ENCODE measurements at places on chromosomes 2 and 18.

DNA sequence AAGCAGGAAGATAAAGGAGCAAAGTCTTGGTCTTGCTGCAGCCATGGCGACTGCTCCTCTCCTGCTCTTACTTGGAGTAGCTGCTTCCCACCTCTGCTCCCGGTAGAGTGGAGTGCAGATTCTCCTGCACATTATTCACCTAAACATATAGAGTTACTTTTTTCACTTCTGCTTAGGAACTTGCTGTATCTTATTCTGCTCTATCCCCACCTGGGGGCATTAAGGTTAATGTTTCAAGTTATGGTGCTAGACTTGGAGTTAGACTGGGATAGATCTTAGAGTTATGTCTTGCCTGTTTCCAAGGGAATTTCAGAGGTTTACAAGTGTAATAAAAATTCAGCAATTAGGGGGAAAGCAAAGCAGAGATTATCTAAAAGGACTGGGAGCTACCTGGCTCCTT is 144.2 kb downstream of the SETBP1 start:
- DNase-seq, result no peak

- peak; percentile 89 for DNase-seq
Measured at GRCh38 chr18:45254709-45255082, 360.6 kb upstream of the SLC14A2 start.

DNA sequence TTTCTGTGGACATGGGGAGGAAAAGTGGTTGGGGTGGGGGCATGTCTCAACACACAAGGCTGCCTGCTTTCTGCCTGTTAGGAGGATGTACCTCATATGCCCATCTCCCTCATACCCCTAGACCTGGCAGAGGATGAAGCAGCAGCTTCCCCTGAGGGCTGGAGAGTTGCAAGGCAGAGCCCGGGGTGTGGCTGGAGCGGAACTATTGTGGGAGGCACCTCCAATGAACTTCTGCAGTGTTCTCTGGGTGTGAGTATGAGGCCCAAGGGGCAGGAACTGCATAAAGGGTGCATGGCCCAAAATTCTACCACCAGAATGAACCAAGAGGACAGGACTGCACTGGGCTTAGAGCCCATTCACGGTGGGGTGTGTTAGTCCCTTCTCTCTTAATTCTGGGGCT is 296.3 kb upstream of the SIX2 start:
- no peak for DNase-seq

- DNase-seq, result no peak
Measured at GRCh38 chr2:42908518-42909200, 116.3 kb upstream of the HAAO start.

DNA sequence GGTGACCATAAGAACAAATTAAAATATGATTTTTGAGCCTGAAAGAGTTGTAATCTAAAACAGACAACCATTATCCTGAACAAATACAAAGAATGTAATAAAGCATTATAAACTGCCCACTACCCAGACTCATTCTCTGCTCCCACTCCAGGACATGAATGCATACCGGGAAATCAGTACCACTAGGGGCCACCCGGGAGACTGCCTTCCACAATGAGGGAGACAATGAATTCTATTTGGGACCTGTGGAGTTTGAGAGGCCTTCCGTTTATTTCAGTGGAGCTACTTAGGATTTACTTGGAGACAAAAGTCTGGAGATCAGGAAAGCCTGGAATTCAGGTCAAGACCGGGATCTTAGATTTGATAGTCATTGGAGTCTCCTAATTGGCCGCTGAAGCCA is 50.0 kb downstream of the NAB1 start:
- no peak for DNase-seq

DNA sequence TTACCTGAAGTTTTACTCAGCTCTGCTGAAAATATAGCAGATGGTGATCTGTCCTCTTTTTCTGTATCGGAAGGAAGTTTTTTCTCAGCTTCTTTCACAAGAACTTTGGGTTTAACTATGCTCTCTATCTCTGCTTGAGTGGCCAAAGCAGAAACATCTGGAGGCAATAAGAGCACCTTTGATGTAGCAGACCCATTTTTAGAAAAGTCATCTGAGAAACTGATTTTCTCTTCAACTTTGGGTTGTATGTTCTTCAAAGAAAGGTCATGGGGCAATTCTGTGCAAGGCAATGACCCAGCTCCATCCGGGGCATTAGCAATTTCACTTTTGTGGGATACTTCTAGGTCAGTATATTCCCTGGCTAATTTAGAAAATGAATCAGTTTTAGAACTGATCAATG is 25.2 kb downstream of the RTN4 start:
- no peak for DNase-seq

DNA sequence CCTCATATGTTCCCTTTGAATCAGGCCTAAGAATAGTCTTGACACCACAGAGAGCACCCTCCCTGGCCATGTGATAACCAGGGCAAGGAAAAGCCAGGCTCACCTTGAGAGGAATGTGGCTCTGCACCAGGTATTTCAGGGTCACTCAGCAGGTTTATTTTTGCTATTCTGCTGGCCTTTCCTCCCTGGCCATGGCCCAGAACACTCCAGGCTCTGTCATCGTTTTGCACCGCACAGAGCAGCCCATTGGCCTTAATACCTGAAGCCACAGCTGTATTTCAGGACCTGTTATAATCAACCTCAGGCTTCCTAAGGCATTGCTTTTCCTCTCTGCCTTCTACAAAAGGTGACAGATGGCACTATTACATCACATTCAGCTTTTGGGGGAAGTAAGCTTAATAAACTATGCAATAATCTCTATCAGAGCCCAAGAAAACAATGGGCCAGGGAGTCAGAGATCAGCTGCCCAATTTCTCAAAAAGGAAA is 668.3 kb downstream of the IRS1 start:
- DNase-seq, result peak; percentile 66

DNA sequence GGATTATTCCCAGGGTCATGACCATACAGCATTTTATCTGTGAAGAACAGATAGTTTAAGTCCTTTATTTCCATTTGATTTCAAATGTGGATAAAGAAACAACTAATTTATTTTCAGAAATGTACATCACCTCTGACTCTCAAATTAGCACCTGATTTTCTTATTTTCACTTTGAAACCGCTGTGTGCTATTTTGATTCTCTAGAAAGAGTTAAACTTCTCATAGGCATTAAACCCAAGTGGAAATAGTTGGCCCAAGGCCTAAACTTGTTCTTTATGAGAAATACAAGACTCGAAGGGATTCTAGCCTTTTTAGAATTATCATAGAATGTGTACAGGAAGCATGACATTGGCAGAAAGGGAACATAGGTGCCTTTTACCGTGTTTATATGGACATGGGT is 41.5 kb upstream of the LTBP1 start:
- no peak for DNase-seq

DNA sequence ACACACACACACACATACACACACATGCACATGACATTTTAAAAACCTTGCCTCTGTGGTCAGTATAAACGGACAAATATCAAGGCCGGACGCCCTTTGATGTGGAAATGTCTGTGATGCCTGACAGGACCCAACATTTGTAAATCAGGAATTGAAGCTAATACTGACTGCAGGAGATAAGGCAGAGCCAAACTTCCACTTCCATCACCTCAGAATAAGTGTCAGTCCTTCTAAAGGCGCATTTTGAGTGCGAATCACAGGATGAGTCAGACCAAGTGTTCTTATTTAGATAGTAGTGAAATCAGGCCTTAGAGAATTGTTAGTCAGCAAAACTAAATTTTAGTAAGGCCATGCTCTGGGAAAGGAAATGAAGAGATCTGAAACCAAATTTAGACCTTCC is 211.7 kb upstream of the LRATD1 start:
- DNase-seq, result no peak

- DNase-seq, result no peak
Measured at GRCh38 chr2:190849774-190850173, 30.8 kb upstream of the GLS start.

- DNase-seq, result no peak
Measured at GRCh38 chr2:236976266-236977062, 109.2 kb upstream of the COPS8 start.

GRCh38 chr2:46438102-46438501 is 41.3 kb upstream of the TMEM247 start:
- no peak for DNase-seq

DNA sequence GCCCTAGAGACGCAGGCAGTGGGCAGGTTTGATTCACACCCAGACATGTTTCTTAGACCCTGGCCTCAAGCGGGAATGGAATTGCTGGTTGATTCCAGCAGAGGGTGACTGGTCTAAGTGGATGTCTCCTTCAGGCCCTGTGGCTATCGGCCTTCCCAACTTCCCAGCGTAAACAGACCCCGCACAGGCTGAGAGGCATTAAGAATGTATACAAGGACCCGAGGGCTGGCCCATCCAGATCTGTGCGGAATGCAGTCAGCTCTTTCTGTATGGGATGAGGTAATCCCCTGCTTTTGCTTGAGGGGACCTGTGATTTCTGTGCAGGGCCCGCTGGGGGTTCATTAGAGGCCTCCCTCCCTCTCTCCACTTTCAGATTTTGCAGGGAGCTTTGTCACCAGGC is 6.5 kb downstream of the ACKR3 start:
- no peak for DNase-seq

GRCh38 chr2:112642966-112643365 is 2.8 kb upstream of the SLC20A1 start:
- DNase-seq, result no peak

GRCh38 chr2:31986906-31987305 is 23.9 kb downstream of the MEMO1 start:
- no peak for DNase-seq

- peak; percentile 30 for DNase-seq
Measured at GRCh38 chr2:240400371-240401161, 34.9 kb upstream of the GPC1 start.

- no peak for DNase-seq
Measured at GRCh38 chr18:8767340-8767739, 62.0 kb downstream of the MTCL1 start.

GRCh38 chr2:8548065-8548618 is 133.7 kb upstream of the ID2 start:
- no peak for DNase-seq

GRCh38 chr2:148979164-148979918 is 59.2 kb upstream of the LYPD6B start:
- DNase-seq, result no peak

DNA sequence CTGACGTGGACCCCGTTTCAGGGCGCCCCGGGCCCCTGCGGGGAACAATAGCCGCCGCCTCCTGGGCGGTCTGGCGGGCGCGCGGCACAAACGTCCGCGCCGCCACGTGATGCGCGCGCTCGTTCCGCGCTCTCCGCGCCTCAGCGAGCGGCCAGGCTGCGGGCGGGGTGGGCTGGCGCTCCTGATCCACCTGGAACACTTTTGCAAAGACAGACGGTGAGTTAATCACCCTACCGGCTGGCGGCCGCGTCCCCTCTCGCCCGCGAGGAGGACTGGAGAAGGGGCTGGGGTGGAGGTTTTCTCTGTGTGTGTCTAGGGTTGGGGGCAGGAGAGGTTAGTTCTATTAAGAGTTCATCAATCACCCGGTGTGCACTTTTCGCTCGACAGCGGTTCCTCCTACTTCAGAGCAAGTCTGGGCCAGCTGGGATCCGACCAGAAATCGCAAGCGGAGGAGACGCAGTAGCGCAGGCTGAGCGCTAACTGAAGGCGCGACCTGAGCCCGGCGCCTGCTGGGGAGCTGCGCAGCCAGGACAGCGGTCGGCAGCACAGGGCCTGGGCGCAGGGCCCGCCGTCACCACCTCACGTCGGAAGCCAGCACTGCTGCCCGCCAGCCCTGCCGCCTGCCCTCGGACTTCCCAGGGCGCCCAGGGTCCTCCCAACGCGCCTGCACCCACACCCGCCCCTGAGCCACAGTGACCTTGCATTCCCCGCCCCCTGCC is 10.3 kb upstream of the HOXD1 start:
- no peak for DNase-seq

GRCh38 chr2:207847807-207848544 is 78.3 kb upstream of the FZD5 start:
- no peak for DNase-seq

DNA sequence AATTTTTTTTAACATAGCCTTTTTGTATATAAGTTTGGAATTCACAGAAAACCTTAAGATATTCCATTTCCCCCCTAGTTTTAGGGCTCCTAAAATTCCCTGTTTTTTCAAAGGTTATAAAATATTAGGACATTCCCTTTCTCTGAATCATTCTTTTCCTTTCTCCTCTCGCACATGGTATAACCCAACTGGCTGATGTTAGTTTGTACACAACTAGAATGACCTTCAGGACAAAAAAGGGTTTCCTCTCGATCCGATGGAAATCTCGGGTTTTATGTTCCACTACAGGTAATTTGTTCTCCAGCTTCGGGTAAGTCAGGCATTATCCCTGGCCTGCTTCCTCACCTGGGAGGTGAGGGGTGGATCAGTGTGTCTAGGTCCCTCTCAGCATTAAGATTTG is 215.1 kb downstream of the LDLRAD4 start:
- DNase-seq, result no peak

- DNase-seq, result peak; percentile 78
Measured at GRCh38 chr2:219629976-219630695, 2.7 kb downstream of the SLC4A3 start.

GRCh38 chr2:18479947-18480369 is 80.5 kb downstream of the RDH14 start:
- DNase-seq, result peak; percentile 54

GRCh38 chr2:59538398-59538911 is 1015.0 kb downstream of the BCL11A start:
- no peak for DNase-seq

DNA sequence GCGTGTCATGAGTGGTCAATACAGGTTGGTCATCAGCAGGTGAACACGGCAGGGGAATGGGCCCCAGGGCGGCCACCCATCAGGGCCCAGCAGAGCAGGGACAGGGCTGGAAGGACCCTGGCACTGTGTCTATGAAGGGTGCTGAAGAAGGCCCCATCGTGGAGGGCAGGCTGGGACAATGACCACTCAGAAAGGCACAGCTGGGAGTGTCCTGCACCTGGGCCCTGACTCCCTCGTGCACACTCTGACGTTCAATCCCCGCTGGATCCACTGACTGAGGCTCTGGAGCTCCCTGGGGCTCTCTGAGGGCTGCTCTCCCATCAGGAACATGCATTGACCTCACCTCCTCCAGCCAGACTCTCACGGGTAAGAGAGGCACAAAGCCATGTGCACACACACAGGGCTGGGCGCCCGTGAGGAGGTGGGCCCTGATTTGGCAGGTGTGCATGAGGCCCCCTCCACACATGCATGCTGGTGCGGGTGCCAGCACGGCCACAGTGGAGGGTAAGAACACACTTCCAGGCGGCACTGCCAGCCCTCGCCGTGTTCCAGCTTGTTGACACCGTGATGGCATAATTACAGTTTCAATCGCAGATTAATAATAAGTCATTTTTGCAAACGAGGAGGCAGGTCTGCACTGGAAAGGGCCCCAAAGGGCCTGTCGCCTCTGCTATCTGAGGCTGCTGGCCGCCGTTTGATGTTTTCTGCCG is 58.5 kb downstream of the SMAD7 start:
- DNase-seq, result no peak

- DNase-seq, result peak; percentile 29
Measured at GRCh38 chr2:8520791-8521344, 161.0 kb upstream of the ID2 start.

Data from Right ventricle myocardium superior (tissue), 1 donor.